ENCODE measurements at places on chromosomes 3 and 15. TPM values are rescaled to one million over a fixed set of nuclear protein-coding genes. Genes with fewer than 3 reads are reported as not detected.

The PIF1 gene
- 0.66 TPM for total RNA-seq

The C15orf62 gene
- total RNA-seq = 2.0 TPM

The ERC2 gene
- total RNA-seq = 1.3 TPM

The DENND6A gene
- 33.1 TPM for total RNA-seq

The ABHD2 gene
- total RNA-seq = 91.2 TPM

The OXTR gene
- total RNA-seq = 105 TPM

The FGF7 gene
- 33.7 TPM for total RNA-seq

The AQR gene
- total RNA-seq = 34.4 TPM

The BNIP2 gene
- total RNA-seq = 167 TPM

The FES gene
- 42.3 TPM for total RNA-seq

The SRGAP3 gene
- 21.5 TPM for total RNA-seq

The RTF1 gene
- total RNA-seq = 33.1 TPM

The CCR1 gene
- total RNA-seq = 15.0 TPM

The EEF1AKMT4 gene
- total RNA-seq = 9.7 TPM

The PLCH1 gene
- total RNA-seq = not detected

The AP3S2 gene
- 37.4 TPM for total RNA-seq

The KNG1 gene
- not detected for total RNA-seq

The FMN1 gene
- total RNA-seq = 33.1 TPM

The ENTPD3 gene
- 1.4 TPM for total RNA-seq

The SIDT1 gene
- total RNA-seq = 52.8 TPM

The CCDC13 gene
- 2.9 TPM for total RNA-seq

The CHST14 gene
- total RNA-seq = 9.3 TPM

The ACVR2B gene
- 4.0 TPM for total RNA-seq

The GABRG3 gene
- 0.33 TPM for total RNA-seq

The DUOXA2 gene
- not detected for total RNA-seq

The OSTN gene
- not detected for total RNA-seq

The CTXN2 gene
- total RNA-seq = not detected

The SHC4 gene
- 0.16 TPM for total RNA-seq

The RLBP1 gene
- not detected for total RNA-seq

The TMEM207 gene
- not detected for total RNA-seq

The ASB14 gene
- total RNA-seq = not detected

The NEIL1 gene
- 97.9 TPM for total RNA-seq

The CAMK2N2 gene
- total RNA-seq = not detected

The LSMEM2 gene
- not detected for total RNA-seq

The DZIP1L gene
- total RNA-seq = 24.5 TPM

The ZPLD1 gene
- total RNA-seq = 0.59 TPM

The KBTBD13 gene
- total RNA-seq = not detected

The TJP1 gene
- 101 TPM for total RNA-seq

The C15orf61 gene
- 3.8 TPM for total RNA-seq

The DAPK2 gene
- 37.3 TPM for total RNA-seq

The SLC22A13 gene
- total RNA-seq = 0.59 TPM

The SV2B gene
- total RNA-seq = 4.9 TPM

The SPESP1 gene
- 7.9 TPM for total RNA-seq

The SH2D7 gene
- total RNA-seq = not detected

The CYP1A2 gene
- not detected for total RNA-seq

The RARRES1 gene
- total RNA-seq = 3.5 TPM

The CPNE9 gene
- total RNA-seq = not detected

The FHIT gene
- total RNA-seq = 17.7 TPM

The PP2D1 gene
- not detected for total RNA-seq

The IP6K1 gene
- total RNA-seq = 45.9 TPM

The PPARG gene
- 359 TPM for total RNA-seq

All from breast epithelium (tissue), 4 donors.